ENCODE measurements at places on chromosomes 4 and X.

- no peak for DNase-seq
Observed at GRCh38 chr4:10737337-10737736, 52.8 kb upstream of the CLNK start.

DNA sequence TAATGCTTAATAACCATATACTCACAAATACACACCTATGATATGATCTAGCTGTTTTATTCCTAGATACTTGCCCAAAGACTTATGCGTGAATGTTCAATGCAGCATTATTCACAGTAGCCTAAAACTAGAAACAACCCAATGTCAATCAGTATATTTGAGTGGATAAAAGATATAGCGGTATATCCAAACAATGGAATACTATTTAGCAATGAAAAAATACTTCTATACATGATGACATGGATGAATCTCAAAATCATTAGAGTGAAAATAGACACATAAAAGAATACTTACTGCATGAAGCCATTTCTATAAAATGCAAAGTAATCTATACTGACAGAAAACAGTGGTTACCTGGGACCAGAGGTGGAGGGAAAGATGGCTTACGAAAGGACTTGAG, 108.1 kb downstream of the RAP1GDS1 start:
- no peak for DNase-seq

- DNase-seq: peak; percentile 48
Observed at GRCh38 chrX:31006027-31006426, 65.8 kb downstream of the FTHL17 start.

GRCh38 chr4:15434091-15434490, 6.3 kb downstream of the C1QTNF7 start:
- DNase-seq: no peak

GRCh38 chr4:149952101-149952500, 126.1 kb upstream of the DCLK2 start:
- DNase-seq: no peak

DNA sequence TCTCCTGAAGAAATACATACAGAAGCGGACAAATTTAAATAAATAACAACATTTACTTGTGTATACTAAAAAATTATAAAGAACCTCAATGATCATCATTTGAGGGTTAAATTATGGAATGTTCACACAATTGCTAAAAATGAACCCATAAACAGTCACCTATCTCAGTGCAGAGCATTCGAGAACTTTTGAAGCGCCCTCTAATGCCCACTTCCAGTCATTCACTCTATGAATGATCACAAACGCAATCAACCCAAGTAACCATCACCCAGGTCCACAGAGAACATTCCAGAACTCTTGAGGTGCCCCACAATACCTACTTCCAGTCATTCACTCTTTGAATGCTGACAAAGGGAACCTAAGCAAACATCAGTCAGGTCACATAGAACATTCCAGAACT, 103.5 kb upstream of the PLAC1 start:
- DNase-seq: no peak

- no peak for DNase-seq
Observed at GRCh38 chrX:31665454-31665853, 593.6 kb upstream of the FTHL17 start.

DNA sequence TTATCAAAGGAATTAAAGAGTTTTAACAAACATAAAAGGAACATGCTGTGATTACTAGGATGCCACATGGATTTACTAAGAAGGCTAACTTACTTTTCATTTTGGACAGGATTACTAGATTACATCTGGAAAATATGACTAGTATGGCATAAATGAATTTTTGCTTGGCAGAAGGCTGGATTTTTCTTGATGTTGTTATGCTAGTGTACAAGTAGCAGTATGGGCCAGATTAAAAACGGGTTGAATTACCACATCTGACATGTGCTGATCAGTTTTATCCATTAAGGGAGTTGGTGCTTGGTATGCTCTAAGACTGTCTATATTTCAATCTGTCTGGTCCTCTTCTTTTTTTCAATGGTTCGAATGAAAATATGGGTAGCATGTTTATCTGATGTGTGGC, 70.5 kb downstream of the JADE1 start:
- no peak for DNase-seq

GRCh38 chr4:131002132-131002531, 1906.2 kb downstream of the C4orf33 start:
- no peak for DNase-seq

DNA sequence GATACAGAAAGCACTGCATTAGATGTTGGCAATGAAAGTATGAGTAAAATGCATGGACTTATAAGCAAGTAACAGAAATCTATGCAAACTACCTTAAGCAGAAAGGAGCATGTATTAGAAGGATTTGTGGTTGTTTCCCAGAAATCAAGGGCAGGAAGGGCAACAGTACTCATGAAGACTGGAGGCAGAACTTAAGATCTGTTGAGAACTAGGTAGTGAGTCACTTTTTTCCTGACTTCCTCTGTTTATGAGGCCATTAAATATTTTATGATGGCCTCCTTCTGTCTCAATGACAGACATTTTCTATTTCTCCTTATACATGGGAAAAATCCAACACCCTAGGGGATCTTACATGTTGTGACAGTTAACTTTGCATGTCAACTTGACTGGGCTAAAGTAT, 398.2 kb downstream of the MID1IP1 start:
- no peak for DNase-seq

- no peak for DNase-seq
Observed at GRCh38 chrX:129496625-129497024, 26.7 kb downstream of the SMARCA1 start.

DNA sequence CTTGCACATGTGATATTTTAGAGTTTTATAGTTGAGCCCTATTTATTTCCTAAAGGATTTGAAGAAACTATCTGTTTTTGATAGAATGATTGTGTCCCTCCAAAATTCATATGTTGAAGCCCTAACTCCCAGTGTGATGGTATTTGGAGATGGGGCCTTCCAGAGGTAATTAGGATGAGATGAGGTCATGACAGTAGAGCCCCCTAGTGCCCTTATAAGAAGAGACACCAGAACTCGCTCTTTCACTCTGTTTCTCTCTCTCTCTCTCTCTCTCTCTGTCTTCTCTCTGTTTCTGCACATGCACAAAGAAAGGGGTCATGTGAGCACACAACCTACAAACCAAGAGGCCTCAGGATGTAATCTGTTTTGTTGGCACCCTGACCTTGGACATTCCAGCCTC, 921.9 kb upstream of the DIAPH2 start:
- DNase-seq: no peak

- DNase-seq: no peak
Observed at GRCh38 chr4:161585011-161585410, 578.8 kb downstream of the FSTL5 start.

GRCh38 chr4:102871772-102872171, 3.0 kb downstream of the CISD2 start:
- peak; percentile 42 for DNase-seq

GRCh38 chr4:102299354-102300107, 45.8 kb downstream of the SLC39A8 start:
- no peak for DNase-seq

GRCh38 chr4:10688846-10689245, 4.3 kb upstream of the CLNK start:
- DNase-seq: no peak

DNA sequence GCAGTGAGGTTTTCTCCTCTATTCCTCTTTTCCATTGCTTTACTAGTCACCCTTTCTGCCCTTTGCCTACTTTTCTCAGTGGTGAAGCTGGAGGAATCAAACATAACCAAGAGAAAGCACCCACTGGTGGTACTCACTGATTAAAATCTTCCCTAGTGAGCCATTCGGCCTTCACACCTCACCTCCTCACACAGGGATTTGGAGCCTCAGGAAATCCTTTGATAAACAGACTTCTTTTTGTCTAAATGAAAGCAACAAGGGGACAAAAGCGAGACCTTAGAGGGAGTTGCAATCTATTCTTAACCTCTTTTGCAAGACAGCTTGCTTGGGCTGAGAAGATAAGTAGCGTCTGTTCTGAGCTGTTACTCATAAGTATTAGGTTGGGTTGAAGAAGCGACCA, 572.6 kb downstream of the ZNF674 start:
- DNase-seq: no peak

DNA sequence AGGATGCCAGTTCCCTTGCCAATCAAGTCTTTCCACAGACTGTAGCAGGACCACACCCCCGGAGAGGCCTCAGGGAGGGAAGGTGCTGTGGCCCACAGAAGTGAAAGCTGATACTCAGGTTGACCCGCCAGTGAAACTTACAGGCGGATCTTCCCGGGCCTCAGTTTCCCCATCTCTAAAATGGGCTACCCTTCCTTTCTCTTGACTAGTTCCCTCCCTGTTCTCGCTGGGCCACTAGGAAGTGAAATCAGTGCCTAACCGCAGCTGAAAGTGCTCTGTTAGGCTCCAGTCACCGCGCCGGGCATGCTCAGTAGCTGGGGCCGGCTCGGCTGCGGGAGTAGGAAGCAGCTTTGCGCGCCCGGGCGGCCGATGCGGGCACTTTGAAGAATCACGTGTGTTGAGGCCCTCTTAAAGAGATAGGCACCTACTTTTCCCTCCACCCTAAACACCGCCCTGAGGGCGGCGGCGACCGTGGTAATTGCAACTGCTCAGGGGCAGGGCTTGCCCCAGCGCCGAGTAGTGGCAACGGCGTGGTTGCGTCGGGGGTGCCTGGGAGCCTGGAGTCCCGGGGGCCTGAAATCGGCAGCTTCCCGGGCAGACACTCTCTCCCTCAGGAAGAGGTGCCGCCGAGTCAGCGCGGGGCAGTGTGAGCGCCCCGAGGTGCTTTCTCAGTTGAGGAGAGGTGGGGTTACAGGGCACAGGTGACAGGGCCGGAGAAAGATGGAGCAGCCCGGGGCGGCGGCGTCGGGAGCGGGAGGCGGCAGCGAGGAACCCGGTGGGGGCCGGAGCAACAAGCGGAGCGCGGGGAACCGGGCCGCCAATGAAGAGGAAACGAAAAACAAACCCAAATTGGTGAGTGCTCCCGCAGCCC, at the start of gene DIAPH2:
Gene DIAPH2, plus strand, starts transcription at position 504 of the 871 bp plus-strand sequence.
- peak; percentile 91 for DNase-seq
